ENCODE measurements at places on chromosomes 5 and 9.

GRCh38 chr9:95615246-95615645 lies 98.5 kb upstream of the PTCH1 start:
- no peak overlapping the region for H3K27ac ChIP-seq
- no peaks in the 10 kb centered on the region for H3K36me3 ChIP-seq
- no peak overlapping the region for H3K4me3 ChIP-seq

DNA sequence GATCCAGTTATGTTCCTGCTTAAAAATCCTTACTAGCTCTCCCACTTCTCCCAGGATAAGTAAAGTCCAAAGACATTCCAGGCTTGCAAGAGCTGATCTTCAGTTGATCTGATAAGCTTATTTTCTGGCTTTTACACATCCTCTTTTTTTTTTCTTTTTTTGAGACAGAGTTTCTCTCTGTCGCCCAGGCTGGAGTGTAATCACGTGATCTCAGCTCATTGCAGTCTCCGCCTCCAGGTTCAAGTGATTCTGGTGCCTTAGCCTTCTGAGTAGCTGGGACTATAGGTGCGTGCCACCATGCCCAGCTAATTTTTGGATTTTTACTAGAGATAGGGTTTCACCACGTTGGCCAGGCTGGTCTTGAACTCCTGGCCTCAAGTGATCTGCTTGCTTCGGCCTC lies 37.3 kb upstream of the PTPN3 start:
- H3K27ac ChIP-seq = no peak overlapping the region
- DNase-seq = no peak
- peaks cover 3% of the 10 kb centered on the region for H3K27me3 ChIP-seq
- no peaks in the 10 kb centered on the region for H3K4me1 ChIP-seq

DNA sequence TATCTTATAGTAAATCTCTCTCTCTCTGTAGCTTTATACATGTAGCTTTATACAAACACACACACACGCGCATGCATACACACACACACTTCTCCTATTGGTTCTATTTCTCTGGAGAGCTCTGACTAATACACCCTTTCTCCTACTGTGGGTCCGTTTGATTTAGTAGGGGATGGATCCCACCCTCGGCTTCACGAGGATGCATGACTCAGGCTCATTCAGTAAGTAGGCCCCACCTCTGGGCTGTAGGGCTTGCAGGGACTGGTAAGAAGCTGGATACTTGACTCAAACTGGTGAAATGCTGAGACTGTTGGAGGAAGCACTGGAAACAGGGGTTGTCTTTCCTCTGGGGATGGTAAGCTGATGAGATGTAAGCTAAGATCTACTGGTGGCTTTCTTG lies 98.7 kb downstream of the SLC24A2 start:
- no peaks in the 10 kb centered on the region for H3K4me1 ChIP-seq
- no peak for DNase-seq
- no peaks in the 10 kb centered on the region for H3K36me3 ChIP-seq
- no peak overlapping the region for H3K27ac ChIP-seq
- no peak overlapping the region for H3K4me3 ChIP-seq

DNA sequence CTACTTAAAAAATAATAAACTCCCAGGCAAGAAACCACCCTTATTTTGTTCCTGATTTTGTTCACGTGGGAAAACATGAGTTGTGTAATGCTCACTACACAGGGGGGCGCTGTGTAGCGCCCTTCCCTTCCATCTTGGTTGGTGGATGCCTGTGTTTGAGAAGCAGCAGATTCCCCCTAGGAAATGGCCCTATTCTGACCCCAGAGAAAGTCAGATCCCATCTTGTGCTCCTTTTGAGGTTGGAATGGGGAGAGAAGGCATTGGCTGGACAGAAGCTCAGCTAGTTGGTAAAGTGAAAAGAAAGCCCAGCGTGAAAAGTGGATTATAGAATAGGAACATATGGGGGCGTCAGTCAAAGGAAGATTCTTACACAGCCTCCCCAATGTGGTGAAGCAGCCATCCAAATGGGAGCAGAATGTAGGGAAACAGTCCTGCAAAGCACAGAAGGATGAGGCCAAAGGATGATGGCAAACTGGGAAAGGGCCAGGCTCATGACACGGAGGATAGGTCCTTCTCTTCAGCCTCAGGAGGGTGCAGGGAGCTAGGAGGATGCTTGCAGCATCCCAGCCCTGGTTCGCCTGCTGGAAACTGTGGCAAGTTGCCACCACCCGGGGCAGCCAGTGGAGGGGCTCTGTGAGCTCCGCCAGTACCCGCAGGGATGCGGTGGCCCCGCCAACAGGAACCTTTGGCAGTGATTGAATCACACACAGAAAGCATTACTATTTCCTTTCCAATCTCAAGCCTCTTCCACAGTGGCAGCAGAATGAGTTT lies 314.2 kb upstream of the DAP start:
- H3K27ac ChIP-seq = no peak overlapping the region
- H3K4me1 ChIP-seq = no peaks in the 10 kb centered on the region
- no peak for DNase-seq
- no peaks in the 10 kb centered on the region for H3K27me3 ChIP-seq

- no peaks in the 10 kb centered on the region for H3K36me3 ChIP-seq
- H3K4me3 ChIP-seq = no peak overlapping the region
- DNase-seq = no peak
- no peak overlapping the region for H3K27ac ChIP-seq
- no peaks in the 10 kb centered on the region for H3K4me1 ChIP-seq
Observed at GRCh38 chr9:21758540-21758939, 43.9 kb upstream of the MTAP start.

DNA sequence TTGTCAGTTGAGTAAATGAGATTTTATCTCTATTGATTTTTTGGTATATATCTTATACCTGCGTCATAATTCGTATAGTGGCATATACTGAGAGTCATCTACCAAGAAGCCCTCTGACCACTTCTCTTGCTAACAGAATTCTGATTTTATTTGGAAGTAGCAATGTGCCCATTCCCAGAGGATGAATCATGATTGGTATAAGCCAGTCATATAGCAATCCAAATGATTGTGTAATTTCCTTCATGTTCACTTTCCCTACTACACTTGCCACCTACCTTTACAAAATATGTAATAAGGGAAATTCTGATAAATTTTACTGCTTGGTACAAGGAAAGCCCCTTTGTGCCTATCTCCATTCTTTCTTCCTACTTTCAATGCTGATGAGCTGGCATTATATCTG lies 16.1 kb upstream of the ZNF462 start:
- H3K4me3 ChIP-seq = no peak overlapping the region
- H3K36me3 ChIP-seq = no peaks in the 10 kb centered on the region
- no peak overlapping the region for H3K27ac ChIP-seq
- no peak for DNase-seq
- H3K27me3 ChIP-seq = no peaks in the 10 kb centered on the region

DNA sequence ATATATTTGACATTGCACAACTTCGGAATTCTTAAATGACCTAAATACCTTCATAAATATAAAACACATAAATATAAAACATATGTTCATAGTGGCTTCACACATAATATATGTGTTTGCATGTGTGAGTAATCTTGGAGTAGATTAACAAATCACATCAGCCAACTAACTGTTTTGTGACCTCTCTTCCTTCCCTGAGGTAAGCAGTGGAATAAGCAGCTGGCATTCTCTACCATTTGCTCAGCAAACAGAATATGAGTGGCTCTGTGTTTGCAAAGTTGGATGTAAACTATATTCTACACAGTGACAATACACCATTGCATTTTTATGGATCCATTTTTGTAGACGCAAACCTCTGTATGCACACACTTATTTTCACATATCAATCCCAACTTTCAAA lies 189.9 kb downstream of the ACER2 start:
- no peaks in the 10 kb centered on the region for H3K4me1 ChIP-seq
- H3K4me3 ChIP-seq = no peak overlapping the region
- H3K27me3 ChIP-seq = no peaks in the 10 kb centered on the region
- DNase-seq = no peak
- no peaks in the 10 kb centered on the region for H3K36me3 ChIP-seq

- no peaks in the 10 kb centered on the region for H3K4me1 ChIP-seq
- peaks cover 3% of the 10 kb centered on the region for H3K36me3 ChIP-seq
- no peak overlapping the region for H3K4me3 ChIP-seq
- DNase-seq = no peak
Observed at GRCh38 chr9:20997503-20998076, 33.9 kb downstream of the HACD4 start.

- H3K4me1 ChIP-seq = no peaks in the 10 kb centered on the region
- no peak overlapping the region for H3K4me3 ChIP-seq
- no peak for DNase-seq
Observed at GRCh38 chr5:81759632-81760005, 8.7 kb upstream of the SSBP2 start.

- no peaks in the 10 kb centered on the region for H3K27me3 ChIP-seq
- no peak overlapping the region for H3K27ac ChIP-seq
- DNase-seq = no peak
- peaks cover 12% of the 10 kb centered on the region for H3K36me3 ChIP-seq
Observed at GRCh38 chr5:14343376-14343775, 200.2 kb downstream of the TRIO start.

GRCh38 chr9:96321515-96321914 lies 19.5 kb upstream of the HSD17B3 start:
- DNase-seq = no peak
- peaks cover 7% of the 10 kb centered on the region for H3K36me3 ChIP-seq
- no peaks in the 10 kb centered on the region for H3K27me3 ChIP-seq
- no peak overlapping the region for H3K4me3 ChIP-seq

- H3K4me3 ChIP-seq = no peak overlapping the region
- DNase-seq = no peak
- no peak overlapping the region for H3K27ac ChIP-seq
- H3K4me1 ChIP-seq = no peaks in the 10 kb centered on the region
- no peaks in the 10 kb centered on the region for H3K36me3 ChIP-seq
Observed at GRCh38 chr9:130409246-130409645, 35.5 kb upstream of the ASS1 start.

DNA sequence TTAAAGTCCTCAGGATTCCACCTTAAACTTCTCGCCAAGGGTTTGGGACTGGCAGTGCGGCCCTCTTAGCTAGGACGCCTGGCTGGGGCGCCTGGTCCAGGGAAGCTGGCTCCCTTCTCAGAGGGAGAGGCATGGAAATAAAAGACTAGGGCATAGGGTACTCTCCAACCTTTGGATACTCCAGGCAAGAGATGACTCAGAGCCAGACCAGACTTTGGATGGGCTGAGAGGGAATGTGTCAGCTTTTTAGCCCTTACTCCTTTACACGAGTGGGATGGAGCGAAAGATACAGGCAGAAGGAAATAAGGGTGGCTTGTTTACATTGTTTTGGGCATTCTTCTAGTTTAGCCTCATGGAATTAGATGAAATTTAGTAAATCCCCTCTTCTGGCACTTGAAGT lies 48.2 kb downstream of the IL31RA start:
- no peaks in the 10 kb centered on the region for H3K27me3 ChIP-seq
- H3K36me3 ChIP-seq = no peaks in the 10 kb centered on the region
- H3K27ac ChIP-seq = no peak overlapping the region
- DNase-seq = no peak

GRCh38 chr5:43648499-43649124 lies 45.6 kb downstream of the NNT start:
- H3K4me1 ChIP-seq = peaks cover 7% of the 10 kb centered on the region
- no peaks in the 10 kb centered on the region for H3K27me3 ChIP-seq
- no peak overlapping the region for H3K4me3 ChIP-seq
- H3K27ac ChIP-seq = no peak overlapping the region
- H3K36me3 ChIP-seq = peaks cover 28% of the 10 kb centered on the region
- peak; percentile 45 for DNase-seq

GRCh38 chr5:9344751-9345240 lies 201.1 kb downstream of the SEMA5A start:
- H3K36me3 ChIP-seq = no peaks in the 10 kb centered on the region
- no peak overlapping the region for H3K4me3 ChIP-seq
- DNase-seq = no peak
- H3K27me3 ChIP-seq = no peaks in the 10 kb centered on the region

GRCh38 chr5:139402561-139403158 lies 1.2 kb downstream of the SPATA24 start:
- no peaks in the 10 kb centered on the region for H3K27me3 ChIP-seq
- H3K4me1 ChIP-seq = no peaks in the 10 kb centered on the region
- DNase-seq = no peak
- peak overlapping the region; percentile 84 for H3K27ac ChIP-seq
- no peak overlapping the region for H3K4me3 ChIP-seq
- H3K36me3 ChIP-seq = no peaks in the 10 kb centered on the region

GRCh38 chr5:90802474-90803317 lies 244.1 kb downstream of the ADGRV1 start:
- no peaks in the 10 kb centered on the region for H3K27me3 ChIP-seq
- no peak overlapping the region for H3K27ac ChIP-seq
- no peak for DNase-seq
- H3K36me3 ChIP-seq = no peaks in the 10 kb centered on the region
- no peak overlapping the region for H3K4me3 ChIP-seq
- peaks cover 1% of the 10 kb centered on the region for H3K4me1 ChIP-seq

DNA sequence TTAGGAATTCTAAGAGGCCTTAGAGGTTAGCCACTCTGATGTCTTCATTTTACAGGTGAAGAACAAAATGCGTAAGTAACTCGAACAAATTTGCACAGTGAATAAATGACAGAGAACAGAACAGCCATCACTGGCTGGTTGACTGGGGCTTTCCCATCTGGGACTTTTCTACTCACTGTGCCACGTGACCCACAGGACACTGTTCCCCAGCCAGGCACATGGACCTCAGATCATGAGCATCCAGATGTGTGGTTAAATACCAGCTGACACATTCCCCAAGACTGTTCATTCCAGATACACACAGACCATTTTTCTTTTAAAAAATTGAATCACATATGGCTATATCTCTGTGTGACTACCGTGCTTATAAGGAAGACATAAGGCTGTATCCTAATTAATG lies 25.8 kb upstream of the MED10 start:
- DNase-seq = no peak
- no peaks in the 10 kb centered on the region for H3K4me1 ChIP-seq

DNA sequence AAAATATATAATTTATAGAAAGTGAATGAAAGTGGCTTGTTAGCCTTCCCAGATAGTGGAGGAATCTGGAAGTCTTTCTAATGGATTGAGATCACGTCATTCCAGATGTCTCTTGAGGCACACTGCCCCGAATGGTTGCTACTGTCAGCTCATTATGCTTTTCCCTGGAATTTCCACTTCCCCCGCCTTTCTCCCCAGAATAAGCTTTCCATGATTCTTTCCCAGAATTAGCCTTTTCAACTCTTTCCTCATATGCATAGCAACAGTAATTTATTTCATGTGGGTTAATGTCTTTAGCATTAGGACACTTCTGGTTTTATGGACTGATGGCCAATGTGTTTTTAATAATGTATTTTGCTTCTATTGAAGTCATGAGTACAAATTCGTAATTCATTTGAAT lies 81.5 kb downstream of the PALM2AKAP2 start:
- no peaks in the 10 kb centered on the region for H3K27me3 ChIP-seq
- peaks cover 53% of the 10 kb centered on the region for H3K4me1 ChIP-seq
- H3K36me3 ChIP-seq = no peaks in the 10 kb centered on the region

DNA sequence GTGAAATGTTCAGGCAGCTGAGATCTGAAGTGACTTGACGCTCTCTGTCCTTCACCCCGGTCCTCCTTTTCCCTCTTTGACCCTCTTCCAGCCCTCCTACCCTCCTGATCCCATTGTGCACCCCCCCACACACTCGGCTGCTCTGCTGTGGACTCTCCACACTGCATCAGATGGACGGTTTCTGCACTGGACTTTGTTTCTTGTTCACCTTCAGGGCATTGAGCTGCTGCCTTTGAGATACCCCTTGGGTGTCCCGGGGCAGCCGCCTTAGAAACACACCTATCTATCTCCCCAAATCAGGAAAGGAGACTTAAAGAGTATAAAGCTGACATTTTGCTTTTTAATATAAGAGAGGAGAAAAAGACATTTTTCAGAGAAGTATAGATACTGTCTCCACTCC lies 27.5 kb downstream of the AMBP start:
- H3K4me3 ChIP-seq = no peak overlapping the region
- H3K4me1 ChIP-seq = no peaks in the 10 kb centered on the region
- no peak overlapping the region for H3K27ac ChIP-seq
- H3K36me3 ChIP-seq = peaks cover 34% of the 10 kb centered on the region

Measured in lung (tissue), 17 donors.